NCI-H774 (cell line): ENCODE measurements at places on chromosomes 6 and 20.

DNA sequence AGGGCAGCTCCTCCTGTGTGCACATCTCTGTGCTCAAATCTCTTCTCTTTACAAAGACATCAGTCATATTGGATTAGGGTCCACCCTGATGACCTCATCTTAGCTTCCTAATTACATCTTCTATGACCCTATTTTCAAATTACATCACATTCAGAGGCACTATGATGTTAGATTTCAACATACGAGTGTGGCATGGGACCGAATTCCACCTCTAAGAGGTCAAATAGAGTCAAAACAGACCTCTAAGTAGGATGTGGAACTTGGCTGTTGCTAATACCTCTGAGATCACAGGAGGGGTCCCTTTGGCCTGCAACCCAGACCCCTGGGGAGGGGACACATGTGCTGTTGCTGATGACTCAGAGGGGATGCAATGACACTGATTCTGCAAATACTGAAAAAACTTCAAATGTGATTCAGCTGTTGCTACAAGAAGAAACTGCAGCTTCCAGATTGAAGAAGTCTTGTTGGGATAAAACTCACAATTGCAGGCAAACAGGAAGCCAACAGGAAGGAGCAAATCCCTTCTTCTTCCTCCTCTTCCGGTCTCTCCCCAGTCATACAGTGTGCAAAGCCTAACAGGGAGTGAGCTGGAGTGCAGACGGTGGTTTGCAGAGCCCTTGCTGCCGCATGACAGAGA lies 216.2 kb downstream of the MYLK4 start:
- DNase-seq: no peak

GRCh38 chr6:147287869-147288271 lies 83.7 kb downstream of the STXBP5 start:
- no peak for DNase-seq

DNA sequence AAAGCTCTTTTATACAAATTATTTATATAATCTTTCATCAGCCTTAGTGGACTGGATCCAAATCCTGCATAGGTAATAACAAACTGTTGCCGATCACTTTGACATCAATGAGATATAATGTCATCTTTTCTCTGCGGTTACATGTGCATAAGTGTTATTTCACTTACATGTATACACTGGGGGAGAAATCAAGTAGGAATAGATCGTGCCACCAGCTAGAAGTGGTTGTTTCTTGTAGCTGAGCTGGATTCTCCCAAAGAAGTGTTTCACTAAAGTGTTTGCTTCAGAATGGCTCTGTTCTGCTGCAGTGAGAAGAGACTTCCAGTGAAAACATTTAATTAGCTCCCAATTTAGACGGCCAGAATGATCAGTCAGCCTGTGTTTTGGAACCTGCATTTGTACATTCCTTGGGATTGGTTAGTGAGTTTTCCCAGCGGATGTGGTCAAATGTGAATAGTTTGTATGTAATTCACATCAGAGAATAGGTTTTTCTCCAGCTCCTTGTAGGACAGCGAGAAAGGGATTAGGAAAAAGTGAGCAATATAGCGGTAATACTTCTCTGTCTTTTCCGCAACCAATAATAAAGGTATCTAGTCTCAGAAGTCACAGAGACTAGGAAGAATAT lies 163.1 kb upstream of the CCN2 start:
- no peak for DNase-seq

DNA sequence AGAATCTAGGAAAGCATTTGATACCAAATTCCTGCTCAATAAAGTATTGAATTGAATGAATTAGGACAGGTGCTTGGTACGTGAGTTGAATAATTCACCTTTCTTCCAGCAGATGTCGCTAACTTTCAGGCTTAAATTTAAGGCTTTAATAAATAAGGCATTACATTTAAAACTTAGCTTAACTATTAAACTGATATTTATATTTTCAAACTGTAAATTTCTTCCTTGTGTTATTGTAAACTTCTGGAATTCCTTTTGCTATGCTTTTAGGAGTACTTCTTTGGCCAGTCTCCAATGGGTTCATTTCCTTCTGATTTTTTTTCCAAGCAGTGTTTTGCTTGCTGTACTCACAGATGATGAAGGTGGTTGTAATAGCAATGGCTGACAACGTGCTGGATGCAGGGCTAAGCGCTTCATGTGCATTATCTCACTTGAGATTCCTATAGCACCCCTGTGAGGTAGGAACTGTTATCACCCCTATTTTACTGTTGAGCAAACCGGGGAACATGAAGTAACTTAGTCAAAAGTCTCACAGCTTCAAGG lies 71.3 kb upstream of the SLC2A12 start:
- peak; percentile 72 for DNase-seq

DNA sequence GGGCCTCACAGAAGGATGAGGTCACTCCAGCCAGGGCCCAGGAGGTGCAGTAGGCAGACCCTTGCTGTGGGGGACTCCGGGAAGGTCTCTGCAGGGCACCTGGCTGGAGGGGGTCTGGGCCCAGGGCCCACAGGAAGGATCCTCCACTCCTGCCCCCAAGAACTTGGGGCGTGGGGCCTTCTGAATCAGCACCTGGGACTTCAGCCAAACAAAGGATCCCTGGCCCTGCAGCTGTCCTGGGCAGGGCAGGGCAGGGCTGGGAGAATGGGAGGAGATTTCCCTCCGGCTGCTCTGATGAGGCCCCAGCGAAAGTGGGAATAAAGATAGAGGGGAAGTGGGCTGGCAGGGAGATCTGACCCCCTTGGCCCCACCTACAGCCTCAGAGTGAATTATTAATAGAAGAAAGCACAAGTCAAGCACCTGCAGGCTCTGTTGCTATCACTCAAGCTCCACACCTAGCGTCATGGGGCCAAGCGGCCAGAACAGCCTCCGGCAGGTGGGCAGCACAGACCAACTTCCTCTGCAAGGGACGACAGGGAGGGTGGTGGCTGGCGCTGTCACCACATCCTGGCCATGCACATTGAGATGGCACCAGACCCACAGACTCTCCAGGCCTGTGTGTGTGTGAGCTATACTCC lies 61.6 kb upstream of the MRPS10 start:
- DNase-seq: no peak

GRCh38 chr6:85756982-85757381 lies 114.3 kb upstream of the SYNCRIP start:
- peak; percentile 6 for DNase-seq

GRCh38 chr6:134725590-134725989 lies 224.3 kb downstream of the ALDH8A1 start:
- DNase-seq: no peak

DNA sequence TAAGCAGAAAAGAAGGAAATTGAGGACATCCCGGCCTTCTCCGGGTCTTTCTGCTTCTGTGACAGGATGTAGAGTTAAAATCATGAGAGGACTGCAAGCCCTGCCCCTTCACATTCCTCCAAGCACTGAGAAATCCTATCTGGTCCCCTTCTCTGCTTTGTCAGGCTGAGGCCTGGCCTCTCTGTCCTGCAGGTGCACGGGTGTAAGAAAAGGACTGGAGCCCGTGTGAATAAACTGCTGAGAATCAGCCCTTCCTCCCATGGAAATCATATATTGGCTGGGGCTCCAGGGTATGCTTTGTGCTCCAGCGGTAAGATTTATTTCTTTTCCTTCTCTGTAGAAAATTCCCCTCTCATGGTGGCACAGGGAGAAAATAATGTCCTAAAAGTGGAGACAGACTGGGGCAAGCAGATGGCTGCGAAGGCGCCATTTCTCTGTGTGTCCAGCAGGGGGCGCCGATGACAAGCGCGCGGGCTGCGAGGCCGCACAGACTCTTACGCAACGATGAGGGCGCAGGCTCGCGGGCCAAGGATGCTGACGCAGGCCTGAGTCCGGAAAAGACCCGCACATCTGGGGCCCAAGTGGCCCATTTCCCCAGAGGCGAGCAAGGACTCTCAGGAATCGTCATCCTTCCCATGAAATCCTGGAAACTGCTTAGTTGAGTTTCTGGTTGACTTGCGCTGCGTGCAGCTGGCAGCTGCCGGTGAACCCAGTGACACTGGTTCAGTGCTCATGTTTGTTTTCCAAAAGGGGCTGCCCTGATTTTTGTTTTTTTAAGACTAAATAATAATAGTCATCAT lies 258.6 kb downstream of the ADGB start:
- DNase-seq: peak; percentile 77

GRCh38 chr6:31086788-31087440 lies 25.5 kb downstream of the C6orf15 start:
- DNase-seq: no peak

- no peak for DNase-seq
Observed at GRCh38 chr6:32819729-32820128, 2.9 kb upstream of the HLA-DOB start.

- DNase-seq: no peak
Observed at GRCh38 chr6:107506145-107506544, 16.2 kb downstream of the SOBP start.

DNA sequence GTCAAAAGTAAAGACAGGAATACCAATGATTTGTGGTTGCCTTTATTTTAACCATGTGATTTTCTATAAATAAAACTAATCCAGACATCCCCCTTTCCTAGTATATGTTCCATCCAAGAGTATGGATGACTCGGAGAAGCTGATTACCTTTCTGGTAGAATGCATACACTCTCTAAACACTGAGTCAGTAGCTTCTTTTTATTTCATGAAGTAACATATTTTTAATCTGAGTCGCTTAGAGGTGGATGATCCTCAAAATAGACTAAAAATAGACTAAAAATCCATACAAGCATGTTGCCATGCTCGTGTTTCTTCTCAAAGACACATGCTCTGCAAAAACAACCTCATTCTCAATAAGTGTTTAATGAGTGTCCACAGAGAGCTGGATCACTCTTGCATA lies 263.7 kb downstream of the COL12A1 start:
- no peak for DNase-seq

DNA sequence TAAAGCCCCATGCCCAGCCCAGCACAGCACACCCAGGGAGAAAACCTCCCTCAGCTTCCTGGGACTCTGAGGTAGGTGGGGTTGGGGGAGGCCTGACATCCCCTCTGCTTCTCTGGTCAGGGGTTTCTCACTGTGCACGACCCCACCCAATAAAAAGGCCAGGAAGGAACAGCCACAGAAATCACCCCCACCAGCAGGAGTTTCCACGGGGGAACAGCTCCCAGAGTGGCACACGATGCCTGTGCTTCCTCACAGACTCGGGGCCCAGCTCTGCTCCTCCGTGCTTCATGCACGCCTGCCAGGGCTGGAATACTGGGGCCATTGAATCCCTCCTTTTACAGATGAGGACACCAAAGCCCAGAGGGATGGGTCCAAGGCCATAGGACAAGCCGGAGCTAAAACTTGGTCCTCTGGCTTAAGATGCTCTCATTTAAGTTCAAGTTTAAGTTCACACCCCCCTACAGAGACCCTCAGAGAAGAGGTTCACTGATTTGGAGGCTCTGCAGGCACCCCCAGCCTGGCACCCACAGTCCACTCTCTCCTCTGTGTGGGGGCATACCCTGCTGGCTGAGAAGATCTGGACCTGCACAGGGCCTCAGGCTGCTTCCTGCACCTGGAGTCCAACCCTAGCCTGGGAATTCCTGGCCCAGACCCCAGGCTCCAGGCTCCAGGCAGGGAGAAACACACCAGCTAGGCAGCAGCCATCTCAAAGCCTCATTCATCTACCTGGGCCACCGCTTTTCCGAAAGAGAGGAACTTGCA lies 14.3 kb downstream of the ACSS1 start:
- DNase-seq: no peak

DNA sequence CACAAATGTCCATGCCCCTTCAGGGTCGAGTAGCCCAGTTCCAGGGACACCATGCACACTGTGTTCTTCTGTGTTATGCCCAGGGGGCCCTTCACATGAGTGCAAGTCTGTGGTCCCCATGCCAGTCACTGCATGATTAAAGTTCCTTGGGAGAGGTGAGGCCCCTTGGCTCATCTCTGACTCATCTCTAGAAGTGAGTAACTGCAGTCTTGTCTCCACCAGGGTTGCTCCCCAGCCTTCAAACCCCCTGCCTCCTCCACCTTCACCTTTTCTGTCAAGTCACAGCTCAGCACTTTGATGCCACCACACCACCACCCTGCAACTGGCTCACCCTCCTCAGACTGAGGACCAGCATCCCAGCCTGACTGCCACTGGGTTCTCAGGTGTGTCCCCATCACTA lies 161.7 kb downstream of the UNC5CL start:
- no peak for DNase-seq

DNA sequence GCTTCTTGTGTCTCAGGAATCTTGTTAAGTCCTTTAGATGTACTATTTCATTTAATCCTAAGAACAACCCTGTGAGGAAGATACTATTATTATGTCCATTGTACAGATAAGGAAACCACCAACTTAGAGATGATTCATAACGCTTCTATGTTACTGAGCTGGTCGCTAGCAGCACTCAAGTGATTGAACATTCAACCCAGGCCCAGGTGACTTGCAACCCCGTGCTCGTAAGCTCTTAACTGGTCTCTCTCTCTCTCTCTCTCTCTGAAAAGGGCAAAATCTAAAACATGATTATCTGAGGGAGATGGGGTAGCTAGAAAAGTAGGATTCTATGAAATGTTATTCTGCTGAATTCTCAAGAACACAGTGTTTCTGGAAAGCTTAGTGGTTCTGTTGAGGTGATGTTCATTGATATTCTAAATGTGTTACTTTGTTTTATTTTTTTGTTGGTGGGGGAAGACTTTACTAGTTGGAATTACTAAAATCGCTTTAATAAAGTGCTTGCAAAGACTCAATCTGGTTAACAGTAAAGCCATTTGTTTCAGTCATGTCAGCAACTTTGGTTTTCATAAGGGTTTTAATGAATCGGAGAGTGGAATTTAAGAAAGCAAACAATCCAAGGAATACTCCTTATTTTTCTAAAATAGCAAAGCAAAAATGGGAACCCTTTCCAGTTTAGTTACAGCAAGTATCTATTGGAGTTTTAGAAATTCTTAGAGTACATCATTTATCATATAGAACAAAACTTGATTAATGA lies 265.0 kb upstream of the TAB2 start:
- DNase-seq: no peak

GRCh38 chr6:88761237-88762031 lies 202.0 kb downstream of the RNGTT start:
- DNase-seq: no peak

GRCh38 chr6:14397518-14397901 lies 279.9 kb downstream of the CD83 start:
- no peak for DNase-seq

DNA sequence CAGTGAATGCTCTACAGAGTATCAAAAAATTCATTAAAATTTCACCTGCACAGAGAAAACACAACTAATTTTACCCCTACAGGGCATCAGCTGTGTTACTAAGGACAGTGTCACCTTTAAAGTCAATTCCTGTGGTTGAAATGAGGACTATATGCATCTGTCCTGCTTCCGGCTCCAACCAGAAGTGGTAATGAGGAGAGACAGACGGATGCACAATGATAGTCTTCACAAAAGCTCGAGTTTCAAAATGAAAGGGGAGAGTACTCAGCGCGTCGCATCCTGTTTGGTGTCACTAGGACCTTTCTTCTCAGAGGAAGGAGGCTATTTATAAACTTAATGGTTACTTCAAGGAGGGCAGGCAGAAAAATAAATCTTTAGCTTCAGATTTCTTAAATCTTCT lies 86.5 kb downstream of the LYRM4 start:
- DNase-seq: no peak

GRCh38 chr6:134830940-134831339 lies 119.0 kb downstream of the ALDH8A1 start:
- DNase-seq: no peak

DNA sequence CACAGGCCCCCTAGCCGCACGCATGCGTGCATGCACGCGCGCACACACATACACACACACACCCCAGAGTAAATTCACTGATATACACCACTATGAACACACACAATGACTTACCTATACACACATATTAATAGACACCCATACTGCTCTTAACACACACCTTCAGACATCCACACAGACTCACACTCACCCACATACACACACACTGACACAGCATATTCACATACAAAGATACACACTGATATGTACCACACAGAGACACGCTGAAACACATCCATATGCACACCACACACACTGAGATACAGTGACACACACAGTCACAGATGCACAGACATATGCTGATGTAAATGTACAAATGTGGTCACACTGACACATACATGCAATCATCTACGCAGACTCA lies 5.6 kb downstream of the SGK2 start:
- DNase-seq: no peak
